ENCODE measurements at places on chromosomes 5 and 9.

- DNase-seq = peak; percentile 40
Observed at GRCh38 chr5:144368556-144368955, 197.9 kb downstream of the KCTD16 start.

- no peak for DNase-seq
Observed at GRCh38 chr5:165057145-165057544, 1551.7 kb downstream of the MAT2B start.

DNA sequence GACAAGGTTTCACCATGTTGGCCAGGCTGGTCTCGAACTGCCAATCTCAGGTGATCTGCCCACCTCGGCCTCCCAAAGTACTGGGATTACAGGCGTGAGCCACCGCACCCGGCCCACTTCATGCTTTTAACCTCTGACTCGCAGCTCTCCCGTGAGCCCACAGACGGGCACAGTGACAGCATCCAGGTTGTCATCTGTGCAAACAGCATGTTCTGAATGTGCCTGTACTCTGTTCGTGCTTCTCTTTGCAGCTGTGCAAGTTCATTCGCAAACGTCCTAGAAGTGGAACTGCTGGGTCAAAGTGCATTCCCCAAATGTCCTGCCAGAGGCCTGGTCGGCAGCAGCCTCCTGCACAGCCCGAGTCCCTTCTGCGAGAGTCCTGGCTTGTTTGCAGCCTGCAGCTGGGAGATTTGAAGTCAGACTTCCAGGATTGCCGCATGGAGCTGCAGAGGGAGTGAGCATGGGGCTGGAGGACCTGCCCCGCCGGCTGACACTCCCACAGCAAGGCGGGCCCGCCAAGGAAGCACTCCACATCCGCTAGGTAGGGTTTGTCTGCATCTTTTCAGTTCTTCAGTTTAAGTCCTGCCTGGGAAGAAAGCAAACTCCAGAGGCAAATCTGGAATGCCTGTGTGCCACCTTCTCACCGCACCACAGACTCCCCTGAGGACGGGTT is 3.4 kb downstream of the BRD3OS start:
- DNase-seq = no peak

- no peak for DNase-seq
Observed at GRCh38 chr9:132989414-132989996, 11.0 kb downstream of the GFI1B start.

DNA sequence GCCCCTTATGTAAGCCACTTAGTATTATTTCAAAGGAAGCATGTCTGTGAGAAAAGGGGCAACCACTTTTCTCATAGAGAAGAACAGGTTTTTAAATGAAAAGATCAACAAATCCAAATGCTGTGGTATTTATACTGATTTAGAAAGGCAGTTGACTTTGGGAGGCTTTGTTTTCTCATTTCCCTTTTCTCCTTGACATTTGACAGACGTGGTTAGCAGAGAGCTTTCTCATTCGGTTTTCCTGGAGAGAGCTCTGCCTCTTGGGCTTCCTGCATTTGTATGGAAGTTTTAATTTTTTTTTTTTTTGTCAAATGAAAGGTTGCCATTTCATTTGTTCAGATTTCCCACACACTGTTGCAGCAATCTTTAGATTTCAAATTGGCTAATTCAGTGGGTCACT is 62.5 kb downstream of the EXOSC2 start:
- no peak for DNase-seq

- no peak for DNase-seq
Observed at GRCh38 chr9:18360005-18360404, 113.9 kb upstream of the ADAMTSL1 start.

- peak; percentile 14 for DNase-seq
Observed at GRCh38 chr5:111530298-111530740, 18.0 kb upstream of the STARD4 start.

- DNase-seq = no peak
Observed at GRCh38 chr5:176625512-176625911, 4.8 kb downstream of the SNCB start.

Measured in astrocyte of the hippocampus (primary cell).